IMR-90 (cell line): ENCODE measurements at places on chromosomes 16 and 17.
A peak's percentile ranks its signal among the peaks of the same experiment; 100 is the strongest.

GRCh38 chr16:17318238-17318637 lies 152.5 kb downstream of the XYLT1 start:
- peak; percentile 47 for DNase-seq

DNA sequence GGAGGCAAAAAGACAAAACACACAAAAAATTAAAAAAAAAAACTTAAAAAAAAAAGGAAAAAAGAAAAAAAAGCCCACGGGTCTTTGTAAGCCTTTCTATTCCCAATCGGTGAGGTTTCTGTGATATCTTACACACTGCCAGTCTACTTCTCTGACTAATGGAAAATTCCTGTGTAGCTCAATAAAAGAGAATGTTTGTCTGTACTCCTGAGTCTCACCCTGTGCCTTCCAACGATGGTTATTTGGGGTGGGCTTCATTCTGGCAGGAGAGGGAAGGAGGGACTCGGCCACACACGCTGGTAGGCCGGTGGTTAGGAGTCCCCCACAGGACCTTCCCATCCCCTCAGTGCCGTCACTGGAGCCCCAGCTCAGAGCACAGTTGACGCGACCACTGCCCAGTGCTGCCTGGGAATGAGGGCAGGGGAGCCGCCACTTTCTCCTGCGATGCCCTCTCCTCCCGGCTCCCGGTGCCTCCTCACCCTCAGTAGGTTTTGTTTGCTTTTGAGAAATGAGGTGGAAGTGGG lies 68.0 kb downstream of the AMFR start:
- peak; percentile 63 for DNase-seq

DNA sequence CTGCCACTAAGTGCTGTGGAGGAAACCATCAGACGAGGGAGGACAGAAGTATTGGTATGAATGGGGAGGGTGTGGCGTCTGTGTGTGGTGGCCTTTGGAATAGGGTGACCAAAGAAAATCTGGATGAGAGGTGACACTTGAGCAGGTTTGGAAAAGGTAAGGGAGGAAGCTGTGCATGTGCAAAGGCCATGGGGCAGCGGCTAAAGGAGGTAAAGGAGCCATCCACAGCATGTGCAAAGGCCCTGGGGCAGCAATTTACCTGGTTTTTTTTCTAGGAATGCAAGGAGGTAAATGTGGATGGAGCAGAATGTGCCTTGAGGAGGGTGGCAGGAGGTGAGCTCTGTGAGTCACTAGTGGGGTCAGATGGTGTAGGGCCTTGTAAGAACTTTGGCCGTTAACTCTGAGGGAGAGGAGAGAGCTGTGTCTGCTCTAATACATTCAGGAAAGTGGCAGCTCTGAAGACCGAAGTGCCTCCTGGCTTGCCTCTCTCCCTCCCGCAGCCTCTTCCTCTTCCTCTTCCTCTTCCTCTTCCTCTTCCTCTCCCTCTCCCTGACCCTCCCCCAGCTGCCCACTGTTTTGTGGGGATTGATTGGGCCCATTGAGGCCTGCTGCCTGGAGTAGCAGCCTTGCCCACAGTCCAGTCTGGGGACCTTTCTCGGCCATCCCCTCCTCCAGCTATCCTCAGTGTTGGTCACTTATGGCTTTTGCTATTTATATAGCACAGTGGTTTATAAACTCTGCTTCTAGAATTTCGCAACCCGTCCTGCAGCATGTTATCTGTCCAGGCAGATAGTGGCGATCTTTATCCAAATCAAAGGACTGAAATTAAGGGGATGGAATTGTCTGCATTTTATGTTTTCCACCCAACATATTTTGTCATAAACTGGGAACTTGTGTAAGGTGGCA lies 38.7 kb downstream of the CMIP start:
- peak; percentile 67 for DNase-seq

GRCh38 chr16:24257958-24258357 lies 1.8 kb downstream of the CACNG3 start:
- DNase-seq = no peak

GRCh38 chr17:6815775-6816174 lies 15.8 kb downstream of the TEKT1 start:
- no peak for DNase-seq

DNA sequence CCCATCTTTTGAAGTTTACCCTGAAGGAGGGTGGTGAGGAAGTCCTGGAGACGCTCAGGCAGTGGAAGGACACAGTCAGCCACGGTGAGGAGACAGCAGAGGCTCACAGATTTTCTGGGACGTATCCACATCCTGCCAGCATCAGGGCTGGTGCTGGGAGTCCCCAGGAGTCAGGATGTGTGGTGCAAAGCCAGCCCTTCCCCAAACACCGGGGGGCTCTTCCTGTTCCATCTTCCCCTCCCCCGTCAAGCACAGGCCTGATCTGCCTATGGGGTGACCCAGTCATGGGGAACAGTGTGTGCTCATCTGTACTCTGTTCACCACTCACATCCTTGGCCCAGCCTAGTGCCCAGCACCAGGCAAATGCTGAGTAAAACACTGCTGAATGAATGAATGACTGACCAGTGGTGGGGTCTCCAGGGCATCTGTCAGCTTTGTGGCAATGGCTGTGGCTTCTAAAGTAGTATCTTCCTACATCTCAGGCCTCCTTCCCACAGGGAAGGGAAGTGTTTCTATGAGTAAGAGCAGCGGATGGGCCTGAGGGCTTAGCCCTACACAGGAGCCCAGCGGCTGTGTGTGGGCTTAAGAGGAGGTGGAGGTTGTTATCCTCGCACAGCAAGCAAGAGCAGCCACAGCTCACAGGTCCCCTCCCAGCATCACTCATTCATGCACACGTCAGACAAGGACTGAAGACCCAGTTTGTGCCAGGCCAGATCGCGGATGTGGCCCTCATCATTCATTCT lies 23.3 kb downstream of the NOS2 start:
- no peak for DNase-seq

DNA sequence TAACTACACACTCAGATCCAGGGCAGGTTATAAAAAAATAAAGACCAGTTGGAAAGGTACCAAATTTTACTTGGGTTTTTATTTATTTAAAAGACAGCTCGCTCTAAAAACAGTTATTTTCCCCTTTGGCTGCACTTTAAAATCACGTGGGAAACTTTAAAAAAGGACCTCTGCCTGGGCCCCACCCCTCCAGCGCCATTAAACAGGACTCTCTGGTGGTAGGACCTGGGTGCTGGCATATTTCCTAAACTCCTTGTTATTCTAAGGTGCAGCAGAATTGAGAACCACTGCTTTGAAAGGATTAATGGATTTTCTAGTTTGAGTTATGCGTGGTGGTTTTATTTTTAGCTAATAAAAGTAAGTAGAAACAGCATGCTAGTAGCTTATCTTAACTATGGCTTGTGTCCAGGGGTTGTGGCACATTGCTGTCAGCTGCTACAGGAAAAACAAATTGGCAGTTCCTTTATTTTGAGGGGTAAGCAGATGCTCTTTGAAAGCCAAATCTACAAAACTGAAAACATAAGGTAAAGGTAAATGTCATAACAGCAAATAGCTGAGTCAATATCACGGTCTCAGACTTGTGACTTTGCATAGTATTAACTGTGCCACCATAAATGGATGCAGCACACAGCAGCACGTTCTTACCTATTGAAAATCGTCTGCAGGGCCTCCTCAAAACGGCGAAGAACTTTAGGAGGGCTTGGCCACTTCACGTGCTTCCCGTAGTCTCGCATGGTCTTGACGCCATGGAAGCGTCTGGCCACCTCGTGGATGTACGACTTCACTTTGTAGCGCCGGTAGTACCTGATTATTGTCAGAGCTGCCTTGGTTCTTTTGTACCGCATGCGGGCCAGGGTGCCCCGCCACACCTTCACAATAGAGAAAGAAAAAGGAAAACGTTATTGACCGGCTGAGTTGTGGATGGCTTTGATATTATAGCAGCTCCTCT lies 172.0 kb downstream of the CDK5R1 start:
- no peak for DNase-seq

DNA sequence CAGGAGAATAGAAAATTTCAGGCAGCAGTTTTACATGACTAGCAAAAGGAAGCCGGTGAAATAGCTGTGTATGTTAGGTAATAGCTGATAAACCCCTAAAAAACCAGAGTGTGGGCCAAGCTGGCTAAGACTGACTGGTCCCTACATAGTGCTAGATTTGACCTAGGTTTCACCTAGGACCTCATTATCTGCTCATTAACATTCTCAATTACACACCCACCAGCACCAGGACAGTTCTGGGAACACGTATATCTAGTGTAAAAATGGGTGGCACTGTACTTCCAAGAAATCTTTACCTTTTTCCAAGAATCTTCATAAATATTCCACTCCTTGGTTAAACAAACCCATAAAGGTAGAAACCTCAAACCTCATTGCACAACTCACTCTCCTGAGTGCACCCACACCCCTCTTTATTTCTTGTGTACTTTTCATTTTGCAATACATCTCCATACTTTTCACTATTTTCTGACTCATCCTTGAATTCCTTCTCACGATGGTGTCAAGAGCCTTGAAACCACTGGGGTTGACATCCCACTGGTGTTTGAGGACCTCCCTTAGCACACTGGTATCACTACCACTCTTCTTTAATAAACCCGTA lies 262.7 kb upstream of the KCNJ16 start:
- DNase-seq = no peak

DNA sequence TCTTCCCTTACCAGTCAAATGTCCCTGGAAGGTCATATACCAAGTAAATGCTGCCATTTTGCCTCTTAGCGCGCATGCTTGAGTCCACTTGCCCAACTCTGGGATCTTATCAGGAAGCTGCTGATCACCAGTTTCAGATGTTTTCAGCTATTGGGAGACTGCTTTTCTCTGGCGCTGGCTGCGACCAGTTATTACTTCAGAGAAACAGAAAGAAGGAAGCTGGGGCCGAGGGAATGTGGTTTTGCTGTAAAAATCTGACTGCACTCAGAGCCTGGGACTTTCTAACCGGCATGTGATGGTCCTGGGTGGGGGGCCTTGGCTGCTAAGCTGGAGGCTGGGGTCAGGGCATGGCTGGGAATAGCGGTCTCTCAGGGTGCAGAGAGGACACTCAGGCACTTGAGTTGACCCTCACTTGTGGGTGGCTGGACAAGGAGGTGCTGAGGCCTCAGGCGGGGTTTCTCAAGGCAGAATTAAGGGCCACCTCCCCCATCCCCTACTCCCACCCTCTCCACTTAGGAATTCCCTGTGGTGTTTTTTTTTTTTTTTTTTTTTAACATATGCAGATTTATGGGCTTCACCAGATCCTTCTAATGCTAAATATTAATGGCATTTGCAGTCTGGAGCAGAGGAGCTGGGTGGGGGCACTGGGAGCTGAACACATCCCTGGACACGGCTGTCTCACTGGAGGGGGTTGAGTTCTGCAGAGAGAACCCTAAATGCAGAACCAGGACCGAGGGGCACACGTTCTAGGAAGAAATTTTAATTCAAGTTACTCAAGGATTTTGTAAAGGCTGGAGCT lies 145.8 kb downstream of the CYLD start:
- DNase-seq = no peak

GRCh38 chr17:50020841-50021599 lies 26.0 kb upstream of the DLX3 start:
- DNase-seq = no peak

DNA sequence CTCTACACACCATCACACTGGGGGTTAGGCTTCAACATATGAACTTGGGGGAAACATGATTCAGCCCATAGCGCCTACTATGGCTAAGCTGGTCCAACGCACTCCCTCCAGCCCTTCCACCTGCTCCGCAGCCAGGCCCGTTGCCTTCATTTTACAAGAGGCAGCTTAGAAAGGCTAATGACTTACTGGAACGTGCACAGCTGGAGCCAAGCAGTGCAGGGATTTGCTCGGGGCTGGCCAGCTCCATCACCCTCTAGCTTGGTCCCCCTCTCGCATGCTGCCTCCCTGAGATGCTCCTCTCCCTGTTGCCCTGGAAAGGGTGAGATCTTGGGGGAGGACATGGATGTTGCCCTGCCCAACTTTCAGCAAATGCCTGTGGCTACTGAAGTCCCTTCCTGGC lies 2.8 kb upstream of the CACNG1 start:
- DNase-seq = no peak

- DNase-seq = no peak
These were observed 4.9 kb upstream of the UBALD2 start for GRCh38 chr17:76260220-76260619.

DNA sequence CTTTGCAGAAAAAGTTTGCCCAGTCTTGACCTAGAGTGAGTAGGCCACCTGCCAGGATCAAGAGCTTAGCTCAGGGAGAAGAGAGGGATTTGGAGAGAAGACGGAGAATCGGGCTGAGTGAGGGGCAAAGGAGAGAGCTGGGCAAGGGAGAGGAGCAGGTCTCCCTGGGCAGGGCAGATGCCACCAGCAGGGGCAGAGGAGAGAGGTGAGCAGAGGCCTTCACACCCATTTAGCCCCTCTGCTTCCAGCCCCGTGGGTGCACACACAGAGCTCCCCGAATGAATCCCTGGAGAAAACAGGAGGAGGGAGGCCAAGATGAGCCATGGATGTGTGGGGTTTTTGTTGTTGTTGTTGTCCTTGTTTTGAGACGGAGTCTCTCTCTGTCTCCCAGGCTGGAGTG lies 29.2 kb downstream of the TBX4 start:
- no peak for DNase-seq

DNA sequence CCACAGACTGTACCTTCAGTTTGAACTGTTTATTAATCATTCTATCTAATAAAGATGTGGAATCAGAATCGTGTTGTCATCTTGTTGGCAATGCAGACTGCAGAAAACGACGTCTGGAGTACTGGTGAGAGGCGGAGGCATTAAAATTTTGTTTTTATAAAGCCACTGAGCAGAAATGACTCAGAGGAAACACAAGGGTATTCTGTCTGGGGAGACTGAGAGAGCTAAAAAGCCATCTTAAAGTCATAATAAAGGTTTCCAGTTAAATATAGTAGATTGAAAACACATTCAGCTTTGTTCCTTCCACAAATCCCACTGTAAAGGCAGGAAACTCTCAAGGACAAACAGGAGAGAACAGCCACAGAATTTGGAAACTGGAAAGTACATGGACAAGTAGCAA lies 74.2 kb downstream of the CPPED1 start:
- DNase-seq = peak; percentile 30

DNA sequence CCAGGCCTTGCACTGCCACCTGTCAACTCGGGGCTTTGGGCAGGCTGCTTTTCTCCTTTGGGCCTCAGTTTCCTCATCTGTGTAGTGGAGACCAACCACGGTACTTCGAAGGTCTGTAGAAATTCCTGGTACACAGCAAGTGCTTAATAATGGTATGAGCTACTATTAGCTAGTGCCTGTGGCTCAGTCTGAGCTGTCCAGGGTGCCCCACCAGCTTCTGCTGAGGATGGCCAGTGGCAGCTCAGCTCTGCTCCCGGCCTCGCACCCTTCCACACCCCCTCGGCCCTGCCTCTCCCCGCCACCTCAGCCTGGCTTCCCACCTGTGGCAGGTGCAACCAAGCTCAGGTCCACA lies 26.2 kb upstream of the PLCG2 start:
- DNase-seq = no peak

DNA sequence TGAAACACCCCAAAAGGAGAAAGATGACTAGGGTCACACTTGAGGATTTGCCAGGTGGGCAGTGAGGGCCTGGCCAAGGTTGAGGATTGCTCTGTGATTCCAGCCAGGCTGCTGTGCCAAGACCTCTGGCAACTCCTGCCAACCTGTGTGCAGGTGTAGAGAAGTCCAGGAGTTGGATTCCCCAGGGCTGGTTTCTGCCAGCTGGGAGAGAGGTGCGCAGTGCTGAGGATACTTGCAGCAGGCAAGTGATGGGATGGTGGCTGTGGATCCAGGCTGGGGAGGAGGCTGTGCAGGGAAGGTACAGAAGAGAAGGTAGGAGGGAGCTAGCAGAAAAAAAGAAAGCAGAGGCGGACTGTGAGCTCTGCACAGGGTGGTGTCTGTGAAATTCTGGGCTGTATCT lies 6.6 kb downstream of the RIPOR1 start:
- DNase-seq = no peak
